ENCODE measurements at places on chromosomes 1 and 21.

GRCh38 chr1:86774305-86775295 is 70.2 kb downstream of the SH3GLB1 start:
- no peak for DNase-seq

DNA sequence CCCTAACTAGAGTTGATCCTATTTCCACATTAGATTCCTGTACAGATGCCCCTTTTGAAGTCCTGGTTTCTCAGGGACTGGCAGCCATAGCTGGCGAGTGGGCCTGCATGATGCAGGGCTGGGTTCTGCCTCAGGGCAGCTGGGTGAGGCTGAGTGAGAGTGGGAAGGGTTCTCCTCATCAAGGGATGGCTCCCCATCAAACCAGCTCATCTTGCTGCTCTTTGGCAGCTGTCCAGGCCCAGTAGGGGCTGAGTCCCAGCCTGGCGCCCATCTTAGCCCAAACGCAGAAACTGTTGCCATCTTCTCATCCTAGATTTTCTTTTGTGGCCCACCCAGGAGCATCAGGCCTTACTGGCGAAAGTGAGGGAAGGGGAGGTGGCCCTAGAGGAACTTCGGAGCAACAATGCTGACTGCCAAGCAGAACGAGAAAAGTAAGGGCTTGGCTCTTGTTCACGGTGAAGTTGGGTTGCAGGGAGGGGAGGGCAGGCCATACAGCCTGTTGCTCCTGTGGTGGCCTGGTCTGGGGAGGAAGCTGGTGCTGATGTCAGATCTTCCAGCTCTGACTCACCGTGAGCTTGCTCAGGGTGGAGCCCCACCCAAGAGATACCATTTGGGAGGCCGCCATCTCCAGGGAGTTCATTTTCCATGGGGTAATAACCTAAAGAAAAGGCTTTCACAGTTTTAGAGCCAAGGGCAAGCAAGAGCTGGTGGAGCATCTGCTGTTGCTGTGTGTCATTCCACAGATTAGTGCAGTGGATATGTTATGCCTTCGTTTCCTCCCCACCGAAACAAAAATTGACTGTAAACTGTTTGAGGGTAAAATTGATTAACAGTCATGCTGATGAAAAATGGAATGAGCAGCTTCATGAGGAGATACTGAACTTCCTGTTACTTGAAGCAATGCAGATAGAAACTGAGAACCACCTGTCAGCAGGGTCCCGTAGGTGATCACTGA is 34.7 kb downstream of the TUFT1 start:
- no peak for DNase-seq

DNA sequence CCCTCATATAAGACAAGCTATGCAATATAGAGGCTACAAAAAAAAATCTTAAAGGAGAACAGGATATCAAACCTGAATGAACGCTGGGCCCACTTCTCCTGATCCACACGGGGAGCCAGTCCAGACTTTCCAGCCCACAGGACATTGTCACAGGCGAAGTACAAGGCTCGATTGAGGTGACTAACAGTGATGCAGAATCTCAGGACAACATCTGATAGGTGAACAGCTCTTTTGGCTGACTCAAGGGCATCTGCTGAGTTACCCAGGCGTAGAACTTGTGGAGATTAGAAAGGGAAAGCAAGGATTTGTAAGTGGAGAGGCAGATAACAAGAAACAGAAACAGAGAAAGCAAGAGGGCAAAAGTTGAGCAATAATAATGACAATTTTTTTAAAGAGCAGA is 1.8 kb downstream of the PEX11B start:
- no peak for DNase-seq

GRCh38 chr1:84611796-84612195 is 37.6 kb upstream of the CTBS start:
- no peak for DNase-seq

All from NCI-H1694 treated with DMSO at 0.1 percent for 48 hours (cell line).